Tibial artery (tissue), 4 donors: ENCODE measurements at places on chromosomes 3 and 15.
A peak's percentile ranks its signal among the peaks of the same experiment; 100 is the strongest.

DNA sequence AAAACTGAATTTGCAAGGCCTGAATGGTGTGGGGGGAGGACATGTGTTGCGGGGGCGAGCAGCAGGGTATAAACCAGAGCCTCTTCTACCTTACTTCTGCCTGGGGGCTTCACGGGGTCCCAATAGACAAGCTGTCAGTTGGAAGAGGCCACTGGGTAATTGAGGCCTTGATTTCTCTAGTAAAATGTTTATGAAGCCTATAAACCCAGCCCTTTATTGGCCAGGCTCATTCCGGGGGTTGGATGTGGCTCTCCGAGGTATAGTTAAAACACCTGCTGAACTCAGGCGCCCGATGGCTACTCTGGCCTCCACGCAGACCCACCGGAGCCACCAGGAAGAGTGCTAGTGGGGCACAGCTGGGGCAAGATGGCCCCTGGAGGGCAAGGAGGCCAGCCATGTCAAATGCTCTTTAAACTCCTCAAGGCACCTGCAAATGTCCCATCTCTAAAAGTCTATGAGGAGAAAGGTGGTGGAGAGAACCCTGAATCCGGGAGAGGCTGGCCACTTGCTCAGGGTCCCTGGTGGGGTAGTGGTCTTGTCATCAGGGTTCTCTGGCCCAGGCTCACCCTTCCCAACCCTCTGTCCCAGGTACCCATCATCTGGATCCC is 34.3 kb downstream of the IGDCC3 start:
- no peak overlapping the region for H3K27ac ChIP-seq
- H3K27me3 ChIP-seq: peaks cover 30% of the 10 kb centered on the region
- no peaks in the 10 kb centered on the region for H3K36me3 ChIP-seq
- no peaks in the 10 kb centered on the region for H3K4me1 ChIP-seq
- DNase-seq: no peak

DNA sequence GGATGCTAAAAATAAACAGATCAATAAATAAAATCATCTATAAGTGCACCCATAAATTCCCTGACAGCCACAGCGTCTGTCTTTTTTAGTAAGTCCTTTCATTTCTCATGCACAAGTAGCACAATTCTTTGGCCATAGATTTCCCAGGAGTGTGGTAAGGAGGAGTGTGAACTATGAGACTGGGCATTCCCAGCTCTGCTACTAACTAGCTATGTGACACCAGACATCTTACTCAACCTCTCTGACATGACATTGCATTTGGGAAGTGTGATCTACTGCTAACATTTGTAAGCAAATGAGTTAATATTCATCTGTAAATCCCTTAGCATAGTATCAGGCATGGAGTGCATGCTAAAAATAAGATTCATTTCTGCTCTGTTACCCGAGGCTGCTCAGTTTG is 301.7 kb downstream of the NTRK3 start:
- DNase-seq: no peak
- no peaks in the 10 kb centered on the region for H3K4me1 ChIP-seq
- no peak overlapping the region for H3K4me3 ChIP-seq
- no peaks in the 10 kb centered on the region for H3K27me3 ChIP-seq
- H3K36me3 ChIP-seq: no peaks in the 10 kb centered on the region
- no peak overlapping the region for H3K27ac ChIP-seq

DNA sequence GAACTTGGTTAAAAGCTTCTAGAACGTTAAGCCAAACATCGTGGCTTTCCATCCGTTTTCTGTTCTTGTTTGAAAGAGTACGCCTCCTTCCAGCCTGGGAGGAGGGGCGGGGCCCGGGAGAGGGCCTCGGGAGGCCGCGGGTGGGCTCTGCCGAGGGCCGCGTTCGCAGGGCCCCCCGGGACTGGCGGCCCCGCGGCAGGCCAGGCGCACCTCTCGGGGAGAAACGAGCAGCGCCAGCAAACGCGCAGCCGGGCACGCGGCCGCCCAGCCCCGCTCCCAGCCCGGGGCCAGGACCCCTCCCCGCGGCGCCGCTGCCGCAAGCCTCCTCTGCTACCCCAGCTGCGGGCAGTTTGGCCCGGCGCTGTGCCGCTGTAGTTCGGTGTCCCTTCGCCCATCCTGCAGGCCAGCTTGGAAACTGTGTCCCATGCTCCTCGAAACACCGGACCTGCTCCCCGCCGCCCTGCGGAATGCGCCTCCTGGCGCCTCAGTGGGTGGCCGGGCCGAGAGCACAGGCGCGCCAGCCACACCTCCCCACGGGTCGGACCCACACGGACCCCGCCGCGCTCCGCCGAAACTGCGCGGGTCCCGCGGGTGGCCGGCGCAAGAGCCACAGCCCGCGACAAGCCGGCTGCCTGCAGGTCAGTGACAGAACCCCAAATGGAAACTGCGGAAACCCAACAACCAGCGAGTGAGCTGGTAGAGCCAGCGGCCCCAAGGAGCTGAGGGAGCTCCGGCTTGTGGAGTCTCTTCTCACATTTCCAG is 2.3 kb downstream of the OCA2 start:
- DNase-seq: peak; percentile 18
- peak overlapping the region; percentile 87 for H3K27ac ChIP-seq
- no peaks in the 10 kb centered on the region for H3K36me3 ChIP-seq
- H3K27me3 ChIP-seq: no peaks in the 10 kb centered on the region

GRCh38 chr15:32842081-32842480 is 124.3 kb downstream of the GREM1 start:
- H3K27ac ChIP-seq: no peak overlapping the region
- no peak for DNase-seq
- no peaks in the 10 kb centered on the region for H3K36me3 ChIP-seq
- no peaks in the 10 kb centered on the region for H3K4me1 ChIP-seq
- H3K27me3 ChIP-seq: no peaks in the 10 kb centered on the region
- no peak overlapping the region for H3K4me3 ChIP-seq

DNA sequence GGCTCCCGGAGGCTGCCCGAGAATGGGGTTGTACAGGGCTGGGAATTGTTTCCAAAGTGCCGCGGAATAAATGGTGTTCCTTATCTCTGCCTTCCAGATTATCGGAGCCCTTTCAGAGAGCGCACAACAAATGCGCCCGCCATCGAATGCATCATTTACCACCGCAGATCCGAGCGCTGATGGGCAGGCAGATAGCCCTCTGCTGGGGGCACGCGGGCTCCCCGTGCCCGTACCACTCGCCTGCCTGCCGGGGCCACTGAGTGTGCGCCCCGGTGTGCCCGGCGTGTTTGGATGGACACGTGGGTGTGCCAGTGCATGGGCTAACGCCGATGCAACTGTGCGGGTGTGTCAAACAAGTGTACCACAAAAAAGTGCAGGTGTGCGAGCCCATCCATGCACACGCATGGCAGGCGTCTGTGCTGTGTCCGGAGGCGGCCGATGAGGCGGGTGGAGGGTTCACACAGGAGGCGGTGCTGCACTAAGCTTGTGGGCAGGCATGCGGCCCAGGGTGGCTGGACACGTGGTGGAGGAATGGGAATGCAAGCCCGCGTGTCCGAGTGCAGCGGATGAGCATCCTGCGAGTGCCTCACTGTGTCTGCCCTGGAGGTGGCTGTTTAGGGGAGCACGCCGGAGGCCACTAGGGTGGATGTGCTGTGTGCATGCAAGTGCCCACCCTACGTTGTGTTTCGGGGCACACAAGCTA is 3.8 kb upstream of the GATA2 start:
- no peak overlapping the region for H3K27ac ChIP-seq
- H3K4me3 ChIP-seq: no peak overlapping the region
- peak; percentile 64 for DNase-seq

DNA sequence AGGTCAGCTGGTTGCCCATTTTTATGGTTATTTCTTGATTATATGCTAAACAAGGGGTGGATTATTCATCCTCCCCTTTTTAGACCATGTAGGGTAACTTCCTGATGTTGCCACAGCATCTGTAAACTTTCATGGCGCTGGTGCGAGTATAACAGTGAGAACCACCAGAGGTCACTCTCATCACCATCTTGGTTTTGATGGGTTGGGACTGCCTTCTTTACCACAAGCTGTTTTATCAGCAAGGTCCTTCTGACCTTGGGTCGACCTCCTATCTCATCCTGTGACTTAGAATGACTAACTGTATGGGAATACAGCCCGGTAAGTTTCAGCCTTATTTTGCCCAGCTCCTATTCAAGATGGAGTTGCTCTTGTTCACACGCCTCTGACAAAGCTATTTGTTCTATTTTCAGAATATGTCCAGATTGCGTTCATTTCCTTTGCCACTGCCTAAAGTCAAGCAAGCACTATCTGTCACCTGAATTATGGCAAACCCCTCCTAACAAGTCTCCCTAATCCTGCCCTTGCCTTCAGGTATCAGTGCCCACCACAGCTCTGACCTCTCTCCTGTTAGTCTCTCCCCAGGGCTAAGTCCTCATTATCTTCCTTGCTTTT is 308.5 kb downstream of the ROBO2 start:
- no peaks in the 10 kb centered on the region for H3K36me3 ChIP-seq
- no peak overlapping the region for H3K27ac ChIP-seq
- H3K27me3 ChIP-seq: no peaks in the 10 kb centered on the region
- H3K4me1 ChIP-seq: no peaks in the 10 kb centered on the region
- no peak for DNase-seq
- H3K4me3 ChIP-seq: no peak overlapping the region

DNA sequence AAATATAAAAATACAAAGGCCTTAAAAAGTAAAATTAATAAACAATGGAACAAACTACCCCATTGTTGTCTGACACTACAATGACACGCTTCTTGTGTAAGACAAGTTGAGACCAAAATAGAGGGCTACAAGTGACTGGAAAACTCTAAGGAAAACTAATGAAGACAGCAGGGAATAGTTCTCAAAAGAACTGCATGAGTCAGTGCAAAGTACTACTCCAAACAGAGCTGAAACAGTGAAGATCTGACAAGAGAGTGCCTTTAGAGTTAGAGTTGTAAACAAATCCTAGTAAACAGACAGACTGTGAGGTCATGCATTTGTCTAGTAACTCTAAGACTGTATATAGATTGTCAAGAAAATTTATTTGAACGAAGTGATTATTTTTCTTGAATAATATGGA is 233.9 kb downstream of the BBX start:
- peaks cover 5% of the 10 kb centered on the region for H3K36me3 ChIP-seq
- no peak overlapping the region for H3K4me3 ChIP-seq
- peaks cover 9% of the 10 kb centered on the region for H3K4me1 ChIP-seq
- H3K27ac ChIP-seq: no peak overlapping the region

- no peaks in the 10 kb centered on the region for H3K36me3 ChIP-seq
- no peak overlapping the region for H3K4me3 ChIP-seq
- no peak for DNase-seq
- H3K27me3 ChIP-seq: no peaks in the 10 kb centered on the region
Measured at GRCh38 chr3:143147707-143148106, 28.1 kb downstream of the CHST2 start.

DNA sequence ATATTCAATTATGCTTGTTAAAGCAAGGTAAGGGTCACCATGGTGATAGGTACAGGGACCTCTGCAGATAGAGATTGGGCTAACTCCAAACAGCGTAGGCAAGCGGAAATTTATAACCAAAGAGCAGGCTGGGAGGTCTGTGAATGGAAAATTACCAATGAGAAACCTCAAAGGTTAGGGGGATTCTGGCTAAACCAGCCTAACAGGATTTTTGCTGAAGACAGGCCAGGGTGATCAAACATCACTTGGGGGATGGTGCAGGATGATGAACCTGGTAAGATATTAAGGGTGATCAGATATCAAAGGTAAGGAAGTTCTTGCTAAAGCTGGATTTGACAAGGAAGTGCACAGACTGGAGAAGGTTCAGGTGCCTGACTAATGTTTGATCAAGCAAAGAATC is 35.3 kb upstream of the SNRPN start:
- no peak overlapping the region for H3K4me3 ChIP-seq
- no peak overlapping the region for H3K27ac ChIP-seq
- no peaks in the 10 kb centered on the region for H3K4me1 ChIP-seq

DNA sequence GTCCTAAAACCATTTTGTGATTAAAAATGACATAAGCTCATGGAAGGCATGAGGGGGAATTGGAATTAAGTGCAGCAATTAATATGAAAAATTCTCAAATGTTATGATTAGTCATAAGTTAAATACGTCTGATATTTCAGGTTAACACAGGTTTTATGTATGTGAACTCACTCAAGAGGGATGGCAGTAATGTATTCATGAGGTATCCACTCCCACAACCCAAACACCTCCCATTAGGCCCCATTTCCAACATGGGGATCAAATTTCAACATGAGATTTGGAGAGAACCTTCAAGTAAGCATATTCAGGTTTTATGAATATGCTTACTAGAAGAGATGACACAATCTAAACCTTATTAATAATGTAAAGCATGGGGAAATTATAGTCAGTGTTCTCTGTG is 41.6 kb upstream of the IL20RB start:
- no peak overlapping the region for H3K27ac ChIP-seq
- H3K36me3 ChIP-seq: no peaks in the 10 kb centered on the region
- no peak overlapping the region for H3K4me3 ChIP-seq
- H3K27me3 ChIP-seq: no peaks in the 10 kb centered on the region

- no peaks in the 10 kb centered on the region for H3K36me3 ChIP-seq
- H3K4me1 ChIP-seq: peaks cover 29% of the 10 kb centered on the region
- peak overlapping the region; percentile 99 for H3K27ac ChIP-seq
- H3K27me3 ChIP-seq: no peaks in the 10 kb centered on the region
- DNase-seq: no peak
- peak overlapping the region; percentile 94 for H3K4me3 ChIP-seq
Measured at GRCh38 chr3:143975554-143976152, 4.0 kb downstream of the DIPK2A start.

GRCh38 chr3:182787302-182788036 is 5.8 kb upstream of the ATP11B start:
- H3K36me3 ChIP-seq: no peaks in the 10 kb centered on the region
- H3K27me3 ChIP-seq: peaks cover 24% of the 10 kb centered on the region
- H3K4me3 ChIP-seq: no peak overlapping the region
- H3K4me1 ChIP-seq: peaks cover 5% of the 10 kb centered on the region
- no peak for DNase-seq
- H3K27ac ChIP-seq: no peak overlapping the region

DNA sequence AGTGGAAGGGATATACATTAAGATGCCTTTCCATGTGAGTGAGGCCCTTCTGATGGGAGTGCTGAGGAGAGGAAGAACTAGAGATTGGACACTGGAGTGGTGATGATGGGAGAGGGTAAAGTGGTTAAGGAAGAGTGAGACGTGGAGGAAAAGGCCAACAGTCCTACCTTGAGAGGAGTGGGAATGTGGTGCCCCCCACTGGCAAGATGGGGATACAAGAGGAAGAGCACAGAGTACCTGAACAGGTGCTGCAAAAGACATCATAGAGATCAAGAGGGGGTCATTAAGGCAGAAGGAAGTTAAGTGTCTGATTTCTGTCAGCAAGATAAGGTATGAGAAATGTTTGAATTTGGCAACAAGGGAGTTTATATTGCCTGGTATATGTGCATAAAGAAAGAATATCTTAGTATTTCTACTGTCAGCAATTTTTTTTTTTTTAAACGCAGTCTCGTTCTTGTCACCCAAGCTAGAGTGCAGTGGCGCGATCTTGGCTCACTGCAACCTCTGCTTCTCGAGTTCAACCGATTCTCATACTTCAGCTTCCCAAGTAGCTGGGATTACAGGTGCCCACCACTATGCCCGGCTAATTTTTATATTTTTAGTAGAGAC is 34.0 kb downstream of the ARIH2 start:
- no peaks in the 10 kb centered on the region for H3K27me3 ChIP-seq
- DNase-seq: no peak
- no peak overlapping the region for H3K4me3 ChIP-seq
- H3K36me3 ChIP-seq: peaks cover 16% of the 10 kb centered on the region
- no peak overlapping the region for H3K27ac ChIP-seq

GRCh38 chr3:10361375-10361774 is 40.5 kb upstream of the SEC13 start:
- peaks cover 5% of the 10 kb centered on the region for H3K4me1 ChIP-seq
- H3K4me3 ChIP-seq: no peak overlapping the region
- H3K27me3 ChIP-seq: no peaks in the 10 kb centered on the region
- no peaks in the 10 kb centered on the region for H3K36me3 ChIP-seq

GRCh38 chr3:170059447-170059846 is 21.7 kb downstream of the GPR160 start:
- H3K27ac ChIP-seq: no peak overlapping the region
- H3K36me3 ChIP-seq: no peaks in the 10 kb centered on the region
- H3K4me1 ChIP-seq: no peaks in the 10 kb centered on the region
- no peaks in the 10 kb centered on the region for H3K27me3 ChIP-seq
